ENCODE measurements at places on chromosomes 5 and 9. TPM values are rescaled to one million over a fixed set of nuclear protein-coding genes. Genes with fewer than 3 reads are reported as not detected.

Gene TMOD1
- 0.43 TPM for polyA plus RNA-seq

Gene TSSK1B
- polyA plus RNA-seq = not detected

Gene OR1Q1
- not detected for polyA plus RNA-seq

GRCh38 chr5:130002183-130002582 is 97.9 kb downstream of the CHSY3 start:
- no peak for DNase-seq

Gene WNT8A
- not detected for polyA plus RNA-seq
